ENCODE measurements at places on chromosomes 2 and 18. TPM values are rescaled to one million over a fixed set of nuclear protein-coding genes. Genes with fewer than 3 reads are reported as not detected.

DNA sequence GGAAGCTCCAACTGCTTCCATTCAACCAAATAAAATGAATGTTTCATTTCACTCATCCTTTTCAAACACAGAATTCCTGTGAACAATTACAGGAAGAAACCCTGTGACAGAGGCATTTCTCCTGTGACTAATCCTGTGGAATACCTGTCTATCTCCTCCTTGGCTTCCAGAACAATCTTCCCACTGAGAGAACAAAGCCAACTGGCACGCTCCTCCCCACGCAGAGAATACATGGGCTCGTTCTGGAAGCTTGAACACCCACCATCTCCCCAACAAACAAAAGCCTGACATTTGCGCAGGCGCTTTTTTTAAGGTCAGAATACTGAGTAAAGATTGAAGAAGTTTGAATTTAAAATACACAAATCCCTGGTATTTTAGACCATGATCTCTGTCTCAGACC, 104.7 kb upstream of the SLC66A3 start:
- DNase-seq: no peak

The SLC9A4 gene
- total RNA-seq: 0.08 TPM

DNA sequence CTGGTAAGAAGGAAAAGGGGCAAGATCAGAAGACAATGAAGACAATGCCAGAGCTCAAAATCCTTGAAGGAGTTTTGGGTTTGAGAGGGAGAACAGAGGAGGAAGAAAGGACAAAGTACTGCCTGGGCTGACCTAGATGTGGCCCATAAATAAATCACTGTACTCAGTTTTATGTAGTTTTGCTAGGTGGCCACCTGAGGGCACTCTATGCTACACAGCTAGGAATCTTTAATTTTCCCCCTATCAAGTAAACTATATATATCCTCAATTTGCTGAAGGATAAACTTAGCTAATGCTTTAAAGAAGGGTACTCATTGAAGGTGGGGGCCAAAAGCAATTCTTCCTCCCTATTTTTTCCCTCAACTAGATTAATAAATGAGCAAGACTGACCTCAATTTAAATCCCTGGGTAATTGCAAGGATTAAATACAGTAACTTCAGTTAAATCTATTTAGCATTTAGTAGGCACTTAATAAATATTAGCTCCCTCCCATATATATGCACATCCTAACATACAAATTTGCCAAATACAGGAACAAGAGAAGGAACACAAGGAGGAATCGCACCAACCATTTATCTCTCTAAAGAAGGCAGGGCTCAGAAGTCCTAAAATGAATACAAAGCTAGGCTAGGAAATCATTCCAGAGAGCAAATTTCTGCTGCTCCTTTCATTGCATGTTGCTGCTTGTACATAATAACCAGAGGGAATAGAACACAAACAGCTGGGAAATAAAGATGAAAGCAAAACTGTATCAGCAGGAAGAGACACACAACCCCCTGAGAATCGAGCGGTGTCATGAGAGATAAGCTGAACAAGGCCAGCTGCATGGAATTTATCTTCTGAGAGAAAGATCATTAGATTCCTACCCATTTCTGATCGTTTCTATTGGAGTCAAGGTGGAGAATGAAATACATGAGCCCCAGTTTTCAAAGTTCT, 540.1 kb downstream of the NRXN1 start:
- peak; percentile 26 for DNase-seq

DNA sequence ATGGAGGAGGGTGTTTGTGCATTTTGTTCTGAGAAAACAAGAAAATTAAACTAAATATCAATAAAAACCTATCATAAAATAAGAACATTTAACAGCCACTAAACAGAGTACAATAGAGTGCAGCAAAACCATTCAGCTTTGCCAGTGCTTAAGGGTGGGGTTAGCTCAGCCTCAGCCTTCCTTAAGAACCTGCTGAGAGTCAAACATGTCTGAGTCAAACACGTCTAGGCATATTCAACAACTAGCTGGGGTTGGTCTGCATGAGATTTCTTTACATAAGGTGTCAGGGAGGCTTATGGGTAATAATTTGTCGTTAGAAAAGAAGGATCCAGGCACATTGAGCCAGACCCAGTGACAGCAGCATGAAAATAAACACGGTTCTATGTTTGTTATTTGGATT, 298.2 kb downstream of the SP3 start:
- DNase-seq: no peak

DNA sequence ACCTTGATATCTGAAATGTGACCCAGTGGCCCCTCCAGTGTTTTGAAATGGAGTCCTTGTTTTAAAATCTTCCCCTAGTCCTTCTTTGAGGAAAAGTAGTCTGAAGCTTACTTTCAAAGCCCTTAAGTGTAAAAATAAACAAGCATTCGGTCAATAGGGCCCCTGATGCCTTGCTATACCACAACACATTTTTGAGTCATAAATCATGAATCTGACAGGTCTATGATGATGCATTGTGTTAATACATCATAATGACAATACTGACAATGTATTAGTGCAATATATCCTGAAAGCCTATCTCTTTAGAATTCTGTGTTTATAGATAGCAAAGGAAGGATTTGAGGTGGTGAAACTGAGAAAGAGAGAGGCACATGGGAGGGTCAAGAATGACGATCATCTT, 464.2 kb downstream of the MEIS1 start:
- no peak for DNase-seq

The ZAP70 gene
- total RNA-seq: 297 TPM

DNA sequence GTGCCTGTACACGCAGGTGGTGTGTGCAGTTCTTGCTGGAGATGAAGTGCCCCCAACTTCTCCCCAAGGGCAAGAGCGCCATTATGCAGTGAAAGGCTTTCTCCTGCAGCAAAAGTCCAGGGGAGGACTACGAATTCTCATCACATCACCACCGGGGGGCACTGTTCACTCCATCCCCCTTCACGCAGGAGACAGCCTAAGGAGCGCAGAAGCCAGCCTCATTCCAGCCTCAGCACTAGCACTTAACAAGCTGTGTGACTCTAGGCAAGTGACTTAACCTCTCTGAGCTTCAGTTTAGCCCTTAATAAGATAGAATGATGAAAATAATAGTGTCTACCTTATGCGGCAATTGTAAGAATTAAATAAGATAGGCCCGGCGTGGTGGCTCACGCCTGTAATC, 32.3 kb downstream of the DNMT3A start:
- peak; percentile 79 for DNase-seq

Measured in activated CD8-positive, alpha-beta T cell treated with anti-CD3 and anti-CD28 coated beads, Interleukin-2, amount 10 ng/mL, durations not matched to agents 7 days and 5 days (primary cell).